ENCODE measurements at places on chromosomes 3 and 15.

DNA sequence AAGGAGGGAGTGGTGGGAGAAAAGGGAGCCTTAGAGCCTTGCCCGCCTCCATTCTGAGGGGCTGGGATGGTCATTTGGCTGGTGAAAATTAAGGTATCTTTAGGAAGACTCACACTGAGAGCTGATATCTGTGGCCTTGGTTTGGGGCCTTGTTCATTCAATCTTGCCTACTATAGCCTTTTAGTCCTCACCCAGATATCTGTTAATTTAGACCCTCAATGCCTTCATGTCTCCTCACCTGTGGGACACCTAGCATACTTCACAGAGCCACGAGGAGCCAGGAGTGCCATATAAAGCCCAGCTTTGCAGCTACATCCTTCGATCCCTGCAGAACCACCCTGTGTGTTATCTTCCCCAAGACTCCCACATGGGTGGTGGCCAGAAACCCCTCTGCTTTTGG, 4.7 kb upstream of the ARNT2 start:
- no peak for DNase-seq

DNA sequence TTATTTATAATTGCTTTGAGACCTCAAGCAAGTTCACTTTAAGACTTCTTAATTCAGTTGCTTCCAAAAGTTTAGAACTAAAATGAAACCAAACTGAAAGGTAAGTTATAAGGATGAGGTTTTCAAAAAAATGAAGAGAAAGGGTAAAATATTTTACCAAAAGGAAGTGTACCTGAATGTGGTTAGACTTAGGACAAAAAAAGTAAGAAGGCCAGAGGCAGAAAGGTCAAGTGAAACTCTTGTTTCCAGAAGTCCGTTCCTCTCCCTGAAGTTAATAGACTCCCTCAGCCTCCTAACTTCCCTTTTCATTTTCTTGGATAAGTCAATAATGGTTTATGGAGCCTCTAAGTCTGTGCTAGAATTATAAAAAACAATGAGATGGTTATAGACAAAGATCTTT, 16.6 kb downstream of the BTLA start:
- DNase-seq: no peak

DNA sequence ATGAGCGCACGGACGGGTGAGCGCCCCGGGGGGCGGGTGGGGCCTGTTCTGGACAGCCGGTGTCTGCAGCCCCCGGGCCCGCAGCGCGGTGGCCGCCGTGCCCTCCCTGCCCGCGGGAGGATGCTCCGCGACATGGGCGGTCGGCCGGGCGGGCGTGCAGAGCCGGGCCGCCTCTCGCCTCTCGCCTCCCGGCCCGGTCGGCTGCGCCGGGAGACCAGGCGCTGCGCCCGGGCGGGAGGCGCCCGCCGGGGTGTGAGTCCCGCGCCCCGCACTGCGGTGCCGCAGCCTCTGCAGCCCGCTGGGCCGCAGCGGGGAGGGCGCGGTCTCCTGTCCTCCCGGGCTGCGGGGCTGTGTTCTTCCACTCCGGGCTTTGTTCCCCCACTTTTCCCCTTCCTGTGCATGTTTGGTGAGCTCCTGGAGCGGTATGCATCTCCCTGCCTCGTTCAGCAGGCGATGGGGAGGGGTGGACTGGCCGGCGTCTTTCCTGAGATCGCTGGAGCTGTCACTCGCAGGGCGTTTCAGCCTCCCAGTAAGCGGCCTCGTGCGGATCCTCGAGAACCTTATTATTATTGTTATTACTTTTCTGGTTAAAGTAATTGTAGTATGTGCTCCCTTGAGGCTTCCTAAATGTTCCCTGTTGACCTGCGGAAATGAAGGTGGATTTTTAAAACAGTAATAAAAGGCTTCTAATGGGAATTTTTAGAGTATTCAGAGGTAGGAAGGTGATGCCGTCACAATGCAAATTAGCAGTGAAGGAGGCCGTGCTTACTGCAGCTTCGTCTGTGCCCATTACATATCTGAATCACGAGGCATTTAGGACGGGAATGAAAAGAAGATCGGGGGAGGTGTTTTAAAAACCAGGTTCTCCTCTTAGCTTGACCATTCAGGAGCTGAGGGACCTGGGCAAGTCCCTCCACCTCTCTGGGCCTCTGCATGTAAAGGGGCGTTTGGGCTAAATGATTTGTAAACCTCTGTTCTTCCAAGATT, 593 bp downstream of the TMOD2 start:
- no peak for DNase-seq

- peak; percentile 73 for DNase-seq
These were observed 119.3 kb upstream of the CHD2 start for GRCh38 chr15:92780843-92781242.

- no peak for DNase-seq
These were observed 449.9 kb upstream of the GOLIM4 start for GRCh38 chr3:168545591-168545990.

DNA sequence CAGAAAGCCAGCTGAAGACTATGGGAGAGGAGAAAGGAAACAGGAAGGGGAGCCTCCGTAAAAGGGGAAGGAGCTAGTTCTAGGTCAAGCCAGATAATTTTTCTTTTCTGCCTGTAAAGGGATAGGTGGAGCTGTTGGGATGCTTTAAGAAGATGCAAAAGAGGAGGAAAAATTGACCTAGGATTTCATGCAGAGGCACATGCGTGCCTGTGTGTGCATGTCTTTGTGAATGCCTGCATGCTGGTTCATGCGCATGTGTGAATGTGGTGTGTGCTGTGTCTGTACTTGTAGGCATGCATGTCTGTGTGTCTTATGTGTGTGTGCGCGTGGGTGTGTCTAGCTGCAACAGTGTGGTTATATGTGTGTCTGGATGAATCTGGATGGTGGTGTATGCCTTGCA, 27.3 kb downstream of the CCDC33 start:
- no peak for DNase-seq

DNA sequence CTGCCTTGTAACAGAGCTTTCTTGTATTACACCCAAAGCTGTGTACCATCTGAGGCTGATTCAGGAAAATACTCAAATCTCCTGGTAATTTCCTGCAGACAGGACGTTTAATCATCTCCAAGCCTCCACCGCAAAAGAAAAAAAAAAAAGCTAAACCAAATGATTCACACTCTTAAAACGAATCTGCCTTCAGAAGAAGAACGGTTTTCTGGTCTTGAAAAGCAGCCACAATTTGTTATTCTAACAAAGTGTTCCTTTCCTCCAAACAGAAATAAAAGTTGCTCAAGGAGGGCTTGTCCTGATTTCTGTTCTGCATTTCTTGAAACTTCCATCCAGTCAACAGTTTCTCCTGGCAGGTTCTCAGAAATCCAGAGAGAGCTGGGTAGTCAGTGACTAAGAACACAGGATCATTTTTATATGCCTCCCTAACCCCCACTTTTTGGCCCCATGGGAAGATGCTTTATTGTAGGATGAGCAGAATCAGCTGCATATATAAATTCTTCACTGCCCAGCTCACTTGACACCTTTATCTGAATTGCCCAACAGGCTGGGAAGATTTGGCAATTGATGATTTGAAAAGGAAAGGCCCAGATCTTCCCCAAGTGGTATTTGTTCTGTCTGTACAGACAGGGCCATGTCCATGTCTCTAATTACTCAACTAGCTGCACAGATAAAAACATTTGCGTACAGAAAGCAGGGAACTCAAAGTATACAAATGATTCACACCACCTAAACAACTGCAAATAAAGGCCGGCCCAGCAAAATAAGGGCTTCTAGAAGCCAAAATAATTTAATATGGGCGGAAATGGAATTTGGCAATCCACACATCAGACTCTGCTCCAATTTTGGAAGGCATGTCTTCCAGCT, 41.0 kb upstream of the PRICKLE2 start:
- peak; percentile 36 for DNase-seq

DNA sequence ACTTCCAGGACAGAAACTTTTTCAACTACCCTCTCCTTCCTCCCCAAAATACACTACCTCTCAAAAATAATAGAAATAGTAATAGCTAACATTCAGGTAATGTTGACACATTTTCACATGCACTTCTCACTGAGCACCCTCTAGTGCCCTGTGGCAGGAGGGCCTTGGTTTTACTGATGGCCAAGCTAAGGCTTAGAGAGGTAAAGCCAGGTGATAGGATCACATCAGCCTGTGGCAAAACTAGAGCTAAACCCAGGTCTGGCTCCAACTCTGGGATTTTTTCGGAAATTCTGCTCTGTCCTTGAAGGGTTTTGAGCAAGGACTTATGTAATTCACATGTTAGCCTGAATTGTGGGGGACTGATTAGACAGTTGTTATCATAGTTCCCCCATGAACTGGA, 922 bp upstream of the TAMM41 start:
- no peak for DNase-seq

DNA sequence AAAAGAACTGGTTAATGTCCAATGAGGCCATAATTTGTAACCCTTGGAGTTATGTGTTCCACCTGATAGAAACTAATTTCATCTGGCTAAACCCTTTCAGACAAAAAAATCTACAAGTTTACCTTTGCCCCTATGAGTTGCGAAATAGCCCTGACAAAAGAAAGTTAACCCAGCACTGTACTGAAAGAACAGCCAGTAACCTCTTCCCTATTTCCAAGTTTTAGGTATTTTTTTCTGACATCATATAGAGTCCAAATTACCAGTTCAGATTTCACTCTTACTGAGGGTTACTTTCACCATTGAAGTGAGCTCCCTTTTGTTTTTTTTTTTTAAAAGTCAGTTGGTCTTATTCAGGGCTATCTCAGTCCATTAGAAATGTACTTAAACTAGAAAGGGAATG, 42.8 kb upstream of the PTPRG start:
- no peak for DNase-seq

- DNase-seq: no peak
These were observed 19.5 kb upstream of the SNRPA1 start for GRCh38 chr15:101314336-101315125.

DNA sequence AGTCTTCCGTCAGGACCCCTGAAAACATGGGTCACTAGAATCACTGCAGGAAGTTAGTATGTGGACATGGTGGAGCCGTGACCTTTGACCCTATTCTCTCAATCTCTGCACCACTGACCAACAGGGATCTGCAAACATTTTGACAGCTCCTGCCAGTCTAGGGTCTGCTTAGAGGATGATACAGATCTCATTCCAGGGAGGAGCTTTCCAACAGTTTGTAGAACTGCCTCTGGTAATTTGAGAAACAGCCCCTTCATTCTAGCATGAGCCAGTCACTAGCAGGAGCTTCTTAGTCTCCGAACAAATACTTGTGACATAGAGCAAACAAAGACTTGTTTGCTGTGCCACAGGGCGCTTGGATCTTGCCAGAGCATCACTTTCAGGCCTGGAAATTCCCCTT, 270.3 kb upstream of the CFAP20DC start:
- no peak for DNase-seq

DNA sequence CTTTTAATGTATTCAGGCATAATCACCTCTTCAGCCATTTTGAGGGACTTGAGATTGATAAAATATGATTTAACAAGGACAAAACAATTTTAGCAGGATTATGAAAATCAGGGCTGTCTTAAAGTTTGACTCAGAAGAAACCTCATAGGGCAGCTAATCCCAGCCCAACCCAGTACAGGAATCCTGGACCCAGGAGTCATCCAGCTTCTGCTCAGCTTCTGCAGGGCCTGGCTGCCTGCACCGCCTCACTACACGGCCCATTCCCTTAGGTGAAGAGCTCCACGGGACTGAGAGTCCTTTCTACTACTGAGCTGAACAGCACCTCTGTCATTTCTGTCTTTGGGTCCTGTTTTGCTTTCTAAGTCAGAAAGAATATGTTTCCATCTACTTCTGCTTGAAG, 37.5 kb downstream of the ARHGAP31 start:
- no peak for DNase-seq

Measured in spinal cord (tissue), 10 donors.